ENCODE measurements at places on chromosomes 4 and X.

DNA sequence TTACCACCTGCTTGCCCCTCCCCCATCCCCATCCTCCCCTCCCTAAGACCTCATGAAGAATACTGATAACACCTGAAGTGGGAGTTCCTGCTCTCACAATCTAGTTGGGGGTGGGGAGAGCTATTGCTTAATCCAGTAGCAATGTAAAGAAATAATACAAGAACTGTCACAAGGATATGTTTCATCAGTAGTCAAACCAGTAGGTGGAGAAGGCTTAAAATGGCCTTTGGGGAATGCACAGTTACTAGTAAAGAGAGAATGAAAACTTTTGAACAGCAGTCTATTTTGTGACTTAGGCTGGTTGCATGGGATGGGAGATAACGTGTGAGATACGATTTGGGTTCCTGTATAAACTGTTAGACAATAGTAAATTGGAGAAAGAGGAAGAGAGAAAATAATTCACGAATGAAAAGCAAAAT lies 6.0 kb downstream of the GALNT7 start:
- no peak for DNase-seq

GRCh38 chr4:3247399-3248177 lies 1.4 kb upstream of the MSANTD1 start:
- DNase-seq = no peak

- DNase-seq = no peak
Measured at GRCh38 chr4:164902608-164903007, 25.6 kb downstream of the APELA start.

DNA sequence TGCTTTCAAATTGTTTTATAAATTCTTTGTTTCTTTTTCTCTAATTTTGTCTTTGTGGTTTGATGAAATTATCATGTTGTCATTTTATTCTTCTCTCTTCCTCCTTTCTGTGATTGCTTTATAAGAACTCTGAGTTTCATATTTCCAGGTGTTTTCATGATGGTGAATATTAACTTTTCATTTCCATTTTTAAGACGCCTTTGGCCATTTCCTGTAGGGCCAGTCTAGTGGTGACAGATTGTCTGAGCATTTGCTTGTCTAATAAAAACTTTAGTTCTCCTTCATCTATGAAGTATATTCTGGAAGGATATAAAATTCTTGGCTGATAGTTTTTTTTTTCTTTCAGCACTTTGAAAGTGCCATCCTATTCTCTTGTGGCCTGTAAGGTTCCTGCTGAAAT lies 128.1 kb downstream of the FAM13A start:
- DNase-seq = no peak

DNA sequence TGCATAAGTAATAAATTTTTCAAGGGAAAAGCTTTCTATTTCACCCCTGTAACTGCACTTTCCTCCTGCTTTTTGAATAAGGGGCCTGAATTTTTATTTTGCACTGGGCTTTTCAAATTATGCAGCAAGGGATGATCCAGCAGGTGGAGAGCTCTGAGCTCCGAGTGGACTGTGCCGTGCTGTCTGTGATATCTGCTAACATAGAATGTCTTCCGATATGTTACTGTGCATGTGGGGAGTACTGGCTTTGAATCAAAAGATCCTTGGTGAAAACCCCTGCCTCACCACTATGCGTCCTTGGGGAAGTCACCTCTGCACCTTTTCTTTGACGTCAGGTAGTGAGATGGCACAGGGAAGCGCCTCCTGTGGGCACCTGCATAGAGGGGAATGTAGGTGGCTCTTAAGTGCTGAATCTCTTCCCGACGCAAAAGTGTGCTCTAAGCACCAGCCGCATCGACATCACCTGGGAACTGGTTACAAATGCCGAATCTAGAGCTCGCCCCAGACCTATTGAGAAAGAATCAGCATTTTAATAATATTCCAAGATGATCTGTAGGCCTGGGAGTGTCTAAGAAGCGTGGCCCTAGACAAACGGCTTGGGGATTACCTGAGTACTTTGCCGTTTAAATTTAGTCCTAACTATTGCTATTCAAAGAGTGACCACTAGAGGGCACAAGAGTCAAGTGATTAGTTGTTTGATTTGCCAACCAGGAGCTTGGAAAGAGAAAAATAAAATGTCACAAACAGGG lies 19.2 kb upstream of the WFS1 start:
- no peak for DNase-seq

DNA sequence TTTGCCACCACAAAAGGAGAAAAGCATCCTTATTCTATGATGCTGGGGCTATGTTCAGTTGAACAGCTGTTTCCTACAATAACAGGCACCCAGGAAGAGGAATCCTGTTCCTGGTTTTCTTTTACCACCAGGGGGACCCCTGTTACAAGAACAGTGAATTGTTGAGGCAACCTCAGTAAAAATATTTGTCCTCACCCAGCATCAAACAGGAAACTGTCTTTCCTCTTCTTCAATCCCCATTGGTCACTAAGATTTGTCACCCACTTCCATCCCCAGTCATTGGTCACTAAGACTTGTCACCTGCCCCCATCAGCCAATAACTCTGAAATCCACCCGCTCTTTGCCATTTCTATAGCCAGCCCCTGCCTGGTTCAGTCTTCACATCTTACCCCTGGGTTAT lies 143.5 kb upstream of the GALNT7 start:
- DNase-seq = peak; percentile 11

GRCh38 chr4:37648084-37648817 lies 37.9 kb downstream of the RELL1 start:
- DNase-seq = no peak

- no peak for DNase-seq
Measured at GRCh38 chrX:150967786-150968185, 15.3 kb upstream of the HMGB3 start.

DNA sequence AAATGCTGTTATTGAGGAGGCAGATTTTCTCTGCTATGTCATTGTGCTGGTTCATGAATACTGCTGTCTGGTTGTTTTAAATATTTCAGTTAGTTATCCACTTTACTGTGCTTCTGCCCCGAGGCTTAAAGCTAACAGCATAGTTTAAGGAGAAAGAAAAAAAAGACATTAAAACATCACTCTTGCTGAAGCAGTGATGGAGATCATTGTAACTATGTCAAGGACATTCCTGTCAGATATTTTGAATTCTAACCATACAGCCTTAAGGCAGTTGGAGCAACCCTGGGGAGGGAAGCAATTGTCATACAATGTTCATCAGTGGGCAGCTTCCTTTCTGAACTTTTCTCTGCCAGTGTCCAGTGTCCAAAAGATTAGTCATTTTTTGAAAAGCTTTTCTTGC lies 199.0 kb upstream of the DDX53 start:
- no peak for DNase-seq

GRCh38 chr4:181517491-181517890 lies 725.7 kb upstream of the TENM3 start:
- no peak for DNase-seq

GRCh38 chr4:82360298-82361177 lies 13.3 kb downstream of the HNRNPD start:
- DNase-seq = no peak

DNA sequence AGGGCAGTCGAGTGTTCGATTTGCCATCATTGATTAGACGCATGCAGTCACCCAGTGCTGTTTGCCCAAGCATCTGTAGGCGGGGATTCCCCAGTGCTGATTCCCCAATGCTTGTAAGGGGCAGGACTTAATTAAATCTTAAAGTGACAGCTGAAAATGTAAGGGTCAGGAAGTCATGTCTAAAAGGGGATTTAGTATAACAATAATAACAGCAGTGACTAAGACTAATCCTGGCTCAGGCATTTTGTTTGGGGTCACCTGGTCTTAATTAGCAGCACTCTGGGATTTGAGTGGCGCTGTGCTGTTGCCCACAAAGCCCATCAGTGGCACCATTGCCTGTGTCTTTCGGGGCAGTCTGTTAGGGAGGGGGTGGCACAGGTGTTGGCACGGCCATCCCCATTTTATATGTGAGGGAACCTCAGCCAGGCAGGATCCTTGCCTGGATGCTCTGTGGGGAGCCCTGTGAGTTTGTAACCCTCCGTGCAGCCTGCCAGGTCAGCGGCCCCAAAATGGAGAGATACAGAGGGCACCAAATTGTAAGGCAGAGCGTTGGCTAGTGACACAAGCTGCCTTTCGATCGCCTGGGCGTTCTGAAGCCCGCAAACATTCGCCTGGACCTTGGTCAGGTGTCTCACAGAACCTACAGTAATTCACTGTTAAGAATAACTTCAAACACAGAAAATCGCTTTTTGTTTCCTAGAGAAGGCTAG lies 146.7 kb downstream of the TBL1X start:
- no peak for DNase-seq

- DNase-seq = no peak
Measured at GRCh38 chr4:56537147-56537546, 31.6 kb downstream of the ARL9 start.

GRCh38 chrX:141180851-141181250 lies 3.9 kb upstream of the LDOC1 start:
- DNase-seq = no peak

GRCh38 chr4:181647396-181648147 lies 595.6 kb upstream of the TENM3 start:
- no peak for DNase-seq

GRCh38 chrX:42943051-42943974 lies 165.3 kb upstream of the PPP1R2C start:
- no peak for DNase-seq

DNA sequence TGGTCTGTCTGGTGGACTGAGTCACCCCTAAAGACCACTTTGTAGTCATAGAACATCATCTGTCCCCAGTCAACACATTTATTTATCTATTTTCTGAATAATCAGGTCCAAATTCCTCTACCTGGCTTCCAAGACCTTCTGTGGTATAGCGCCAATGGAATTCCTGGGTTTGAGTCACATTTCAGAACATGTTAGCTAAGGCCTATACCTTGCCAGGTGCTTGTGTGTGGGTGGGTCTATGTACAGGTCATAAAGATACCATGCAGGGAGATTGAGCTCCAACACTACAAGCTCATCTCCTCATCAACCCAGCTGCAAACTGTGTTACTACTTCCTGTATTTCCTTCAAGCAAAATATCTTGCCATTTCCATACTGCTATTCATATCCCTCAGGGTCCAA lies 113.3 kb downstream of the TRAPPC11 start:
- no peak for DNase-seq

DNA sequence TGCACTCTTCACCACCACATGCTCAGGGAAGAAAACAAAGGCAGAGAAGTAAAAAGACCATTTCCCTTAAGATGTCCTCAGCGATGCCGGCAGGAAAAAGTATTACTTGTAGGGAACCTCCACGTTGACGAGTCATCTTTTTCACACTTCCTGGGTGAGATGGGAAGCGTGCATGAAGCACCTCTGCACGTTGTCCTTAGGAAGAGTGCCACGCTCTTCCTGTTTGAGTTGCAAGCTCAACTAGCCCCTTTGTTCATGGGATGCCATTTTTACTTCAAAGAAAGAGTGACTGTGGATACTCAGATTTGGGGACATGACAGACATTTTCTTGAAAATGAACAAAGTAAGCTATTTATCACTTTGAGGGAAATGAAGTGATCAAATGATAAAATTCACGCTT lies 33.8 kb downstream of the DCTD start:
- no peak for DNase-seq

DNA sequence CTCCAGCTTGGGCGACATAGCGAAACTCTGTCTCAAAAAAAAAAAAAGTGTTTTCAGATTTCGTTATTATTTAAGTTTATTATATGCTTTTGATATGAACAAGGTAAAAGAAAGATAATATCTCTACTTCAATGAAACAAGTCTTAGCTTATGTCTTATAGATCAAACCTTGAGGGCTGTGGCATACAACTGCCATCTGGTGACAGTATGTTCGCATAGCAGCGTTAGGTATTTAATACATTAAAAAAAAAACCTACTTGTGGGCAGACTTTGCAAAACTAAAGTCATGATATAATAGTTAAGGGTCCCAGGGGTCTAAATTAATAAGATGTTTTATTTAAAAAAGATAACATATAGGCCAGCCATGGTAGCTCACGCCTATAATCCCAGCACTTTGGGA lies 161.2 kb upstream of the AMOT start:
- DNase-seq = no peak

- DNase-seq = no peak
Measured at GRCh38 chrX:105618393-105619101, 203.8 kb upstream of the NRK start.

GRCh38 chr4:116982656-116983055 lies 102.7 kb downstream of the TRAM1L1 start:
- DNase-seq = no peak

DNA sequence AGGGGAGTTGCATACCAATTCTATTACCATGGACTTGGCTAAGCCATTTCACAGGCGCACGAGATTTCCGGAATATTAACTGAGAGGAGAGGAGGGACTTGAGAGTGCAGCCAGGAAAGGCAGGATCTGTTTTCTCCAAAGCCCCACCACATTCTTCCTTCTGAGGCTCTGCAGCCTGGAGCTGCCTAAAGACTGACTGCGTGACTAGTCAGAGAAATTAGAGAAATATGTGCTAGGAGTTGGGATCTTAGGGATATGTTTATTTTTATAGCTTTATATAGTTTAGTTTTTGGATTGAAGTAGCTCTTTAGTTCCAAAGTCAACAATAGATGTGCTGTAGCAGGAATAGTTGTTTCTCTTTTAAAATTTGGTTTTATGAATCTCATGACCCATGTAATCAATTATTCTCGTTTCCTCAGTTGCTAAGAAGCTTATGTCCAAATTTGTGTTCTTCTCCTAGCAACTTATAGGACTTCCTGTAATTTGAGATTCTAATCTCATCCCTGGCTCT lies 300.1 kb upstream of the DDX53 start:
- DNase-seq = no peak

DNA sequence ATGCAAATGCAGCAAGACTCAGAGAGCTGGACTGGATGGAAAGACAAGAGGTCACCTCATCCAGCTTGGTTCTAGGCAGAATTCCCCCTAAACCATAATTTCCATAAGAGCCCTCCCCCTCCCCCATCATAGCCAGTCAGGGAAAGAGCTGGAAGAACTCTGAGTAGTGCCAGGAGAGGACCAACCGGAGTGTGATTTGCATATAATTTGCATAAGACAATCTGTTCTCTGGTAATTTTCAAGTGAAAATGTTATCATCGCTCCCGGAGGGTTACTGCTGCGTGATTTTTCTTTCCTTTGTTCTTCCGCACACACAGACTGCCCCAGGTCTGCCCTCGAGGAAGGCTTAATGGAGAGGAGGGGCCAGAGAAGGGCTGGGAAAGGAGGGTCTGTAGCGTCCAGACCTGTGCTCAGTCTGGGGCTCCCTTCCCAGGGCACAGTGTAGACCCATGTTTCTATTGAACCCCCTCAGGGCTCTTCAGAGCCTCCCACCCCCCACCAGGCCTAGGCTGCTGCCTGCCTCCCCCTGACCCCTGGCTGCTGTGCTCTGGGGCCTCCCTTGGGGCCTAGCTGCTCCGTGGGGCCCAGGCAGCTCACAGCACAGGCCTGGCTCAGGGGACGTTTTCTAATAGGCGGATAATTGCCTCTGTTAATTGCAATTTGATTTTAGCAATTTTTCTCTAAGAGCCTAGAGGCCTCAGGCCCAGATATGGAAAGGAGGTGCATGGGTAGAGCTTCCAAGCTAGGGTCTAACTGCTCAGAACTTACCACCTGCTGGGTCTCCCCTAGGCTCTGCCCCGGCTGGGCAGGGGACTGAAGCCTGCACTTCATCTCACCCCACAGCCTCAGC lies 90.4 kb upstream of the PJA1 start:
- DNase-seq = no peak

- DNase-seq = no peak
Measured at GRCh38 chrX:133306316-133306715, 88.2 kb upstream of the TFDP3 start.
